ENCODE measurements at places on chromosomes 1 and 21.

GRCh38 chr1:172252958-172253357 is 167.5 kb upstream of the C1orf105 start:
- DNase-seq = no peak

GRCh38 chr1:19532519-19532918 is 47.2 kb upstream of the CAPZB start:
- DNase-seq = no peak

DNA sequence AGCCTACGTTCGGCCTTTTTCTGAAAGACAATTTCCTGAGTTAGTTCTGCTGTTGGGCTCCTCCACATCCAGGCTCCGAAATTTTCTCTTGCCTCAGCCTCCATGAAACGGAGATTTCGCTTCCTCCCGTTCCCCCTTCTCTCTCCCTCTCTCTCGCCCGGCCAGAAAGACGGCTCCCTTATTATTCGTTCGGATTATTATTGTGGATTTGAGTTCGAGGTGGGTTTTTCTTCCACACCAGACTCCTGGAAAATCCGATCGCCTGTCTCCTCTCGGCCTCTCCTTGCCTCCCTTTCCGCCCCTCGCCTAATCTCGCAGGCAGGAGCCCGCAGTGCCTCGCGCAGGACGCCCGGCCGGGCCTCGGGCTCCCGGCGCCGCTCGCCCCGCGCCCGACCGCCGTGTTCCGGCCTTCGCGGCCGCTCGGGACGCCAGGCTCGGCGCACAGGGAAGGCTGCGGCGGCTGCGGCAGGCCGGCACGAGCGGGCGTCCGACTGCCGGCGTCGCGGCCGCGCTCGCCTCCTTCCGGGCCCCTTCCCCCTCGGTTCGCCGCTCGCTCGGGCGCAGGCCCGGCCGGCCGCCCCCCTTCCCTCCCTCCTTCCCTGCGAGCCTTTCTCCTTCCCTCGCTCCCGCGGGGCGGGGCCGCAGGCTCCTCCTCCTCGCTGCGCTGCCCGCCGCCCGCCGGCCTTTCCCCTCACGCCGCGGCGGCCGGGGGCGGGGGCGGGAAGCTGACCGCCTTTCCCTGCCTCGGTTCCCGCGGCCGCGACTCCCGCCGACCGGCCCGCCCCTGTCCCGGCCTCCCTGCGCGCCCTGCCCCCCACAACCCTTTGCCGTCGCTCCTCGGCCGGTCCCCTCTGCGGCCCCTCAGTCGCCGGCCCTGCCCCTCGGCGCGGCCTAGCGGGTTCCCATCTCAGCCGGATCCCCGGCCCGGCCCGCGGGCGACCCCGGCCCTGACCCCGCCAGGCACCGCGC is at the start of gene ARHGEF11:
TSS of gene ARHGEF11 (minus strand) at position 493 of the 969 bp plus-strand sequence. CDS start 1,412 bp downstream, outside the sequence.
- peak; percentile 93 for DNase-seq

DNA sequence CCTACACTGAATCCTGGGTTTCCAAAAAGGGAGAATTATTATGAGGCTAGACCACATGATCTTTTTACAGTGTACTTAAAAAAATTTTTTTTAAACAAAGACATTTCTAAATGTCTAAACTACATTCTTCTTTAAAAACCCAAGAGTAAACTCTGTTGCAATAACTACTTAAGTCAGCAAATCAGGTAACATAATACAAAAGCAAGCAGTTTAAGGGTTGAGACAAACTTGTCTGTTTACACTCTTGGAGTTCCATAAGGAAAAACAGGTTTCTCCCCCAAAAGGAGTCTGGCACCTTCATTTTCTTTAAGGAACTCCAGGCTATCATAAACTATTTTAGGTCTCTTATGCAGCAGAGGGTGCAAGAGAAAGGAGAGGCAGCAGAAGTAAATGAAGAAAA is 12.5 kb upstream of the ANKRD45 start:
- no peak for DNase-seq

GRCh38 chr1:21620496-21620895 is 48.7 kb downstream of the RAP1GAP start:
- DNase-seq = no peak

DNA sequence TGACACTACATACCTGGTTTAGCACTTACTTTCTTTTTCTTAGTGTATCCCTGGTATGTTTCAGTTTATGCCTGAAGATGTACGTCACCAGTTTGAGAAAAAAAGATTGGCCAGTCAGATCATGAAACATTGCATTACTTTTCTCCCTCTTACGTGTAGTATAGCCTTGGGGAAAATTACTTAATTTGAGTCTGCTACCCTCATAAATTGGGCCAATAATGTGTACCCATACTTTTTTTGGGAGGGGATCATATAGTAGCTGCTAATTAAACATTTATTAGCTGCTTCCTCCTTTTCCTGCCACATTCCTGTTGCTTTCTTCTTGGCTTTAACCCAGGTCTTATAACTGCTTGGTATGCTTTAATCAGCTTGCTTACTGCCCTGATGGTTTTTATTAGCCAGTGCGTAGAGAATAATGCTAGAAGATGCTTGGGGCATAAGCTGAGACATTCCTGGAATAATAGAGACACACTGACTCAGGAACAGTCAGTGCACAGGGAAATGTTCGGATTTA is 32.1 kb downstream of the RABGAP1L start:
- DNase-seq = no peak

DNA sequence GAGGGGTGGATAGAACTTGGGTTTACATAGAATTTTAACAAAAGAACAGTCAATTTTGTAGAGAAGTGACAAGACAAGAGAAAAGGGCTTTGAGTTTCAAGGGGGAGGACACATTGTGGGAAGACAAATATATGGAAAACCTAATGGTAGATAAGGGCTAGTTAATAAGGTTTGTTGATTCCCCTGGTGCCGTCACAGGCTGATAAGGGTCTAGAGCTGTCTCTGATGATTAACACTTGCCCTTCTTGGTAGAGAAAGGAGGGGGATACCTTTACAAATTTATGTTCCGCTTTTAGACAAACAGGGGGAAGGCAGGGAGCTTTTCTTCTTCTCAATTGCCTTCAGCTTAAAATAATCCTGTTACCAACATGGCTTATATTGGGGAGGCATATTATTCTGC is 124.3 kb downstream of the ETS2 start:
- DNase-seq = no peak

- DNase-seq = no peak
Observed at GRCh38 chr21:42845296-42845965, 33.9 kb downstream of the WDR4 start.

GRCh38 chr1:230550428-230550827 is 91.9 kb upstream of the COG2 start:
- DNase-seq = no peak

DNA sequence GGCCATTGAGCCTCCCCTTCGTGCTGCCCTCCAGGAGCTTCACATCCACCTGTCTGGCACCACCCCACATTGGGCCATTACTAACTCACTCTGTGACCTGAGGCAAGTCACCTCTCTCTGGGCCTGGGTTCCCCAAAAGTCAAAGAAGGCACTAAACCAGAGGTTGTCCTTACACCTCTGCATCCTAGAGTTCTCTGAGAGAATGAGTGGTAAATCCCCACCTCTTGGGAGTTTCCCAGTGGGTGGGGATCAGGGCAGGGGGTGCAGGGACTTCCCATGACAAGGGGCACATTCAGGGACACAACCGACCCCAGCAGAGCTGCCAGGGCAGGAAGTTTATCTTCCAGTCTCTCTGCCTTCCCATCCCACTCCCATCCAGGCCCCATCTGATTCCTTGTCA is 99.7 kb downstream of the EPHB2 start:
- no peak for DNase-seq

- peak; percentile 65 for DNase-seq
Observed at GRCh38 chr1:155002464-155003226, at the start of gene ZBTB7B. Gene ZBTB7B (plus strand): TSS chr1:155002802. CDS start chr1:155014661, 11,859 bp downstream.

GRCh38 chr21:26539566-26539965 is 33.5 kb downstream of the CYYR1 start:
- DNase-seq = no peak

DNA sequence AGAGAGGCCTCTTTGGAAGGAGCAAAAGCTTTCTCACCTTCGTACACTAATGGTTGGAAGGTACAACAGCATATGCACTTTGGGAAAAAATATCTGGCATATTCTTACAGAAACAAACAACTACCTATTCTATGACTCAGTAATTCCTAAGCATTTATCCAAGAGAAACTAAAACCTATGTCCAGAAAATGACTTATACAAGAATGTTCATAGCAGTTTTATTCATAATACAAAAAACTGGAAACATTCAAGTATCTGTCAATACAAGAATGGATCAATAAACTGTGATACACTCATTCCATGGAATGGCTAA is 8.2 kb downstream of the NBPF1 start:
- no peak for DNase-seq

DNA sequence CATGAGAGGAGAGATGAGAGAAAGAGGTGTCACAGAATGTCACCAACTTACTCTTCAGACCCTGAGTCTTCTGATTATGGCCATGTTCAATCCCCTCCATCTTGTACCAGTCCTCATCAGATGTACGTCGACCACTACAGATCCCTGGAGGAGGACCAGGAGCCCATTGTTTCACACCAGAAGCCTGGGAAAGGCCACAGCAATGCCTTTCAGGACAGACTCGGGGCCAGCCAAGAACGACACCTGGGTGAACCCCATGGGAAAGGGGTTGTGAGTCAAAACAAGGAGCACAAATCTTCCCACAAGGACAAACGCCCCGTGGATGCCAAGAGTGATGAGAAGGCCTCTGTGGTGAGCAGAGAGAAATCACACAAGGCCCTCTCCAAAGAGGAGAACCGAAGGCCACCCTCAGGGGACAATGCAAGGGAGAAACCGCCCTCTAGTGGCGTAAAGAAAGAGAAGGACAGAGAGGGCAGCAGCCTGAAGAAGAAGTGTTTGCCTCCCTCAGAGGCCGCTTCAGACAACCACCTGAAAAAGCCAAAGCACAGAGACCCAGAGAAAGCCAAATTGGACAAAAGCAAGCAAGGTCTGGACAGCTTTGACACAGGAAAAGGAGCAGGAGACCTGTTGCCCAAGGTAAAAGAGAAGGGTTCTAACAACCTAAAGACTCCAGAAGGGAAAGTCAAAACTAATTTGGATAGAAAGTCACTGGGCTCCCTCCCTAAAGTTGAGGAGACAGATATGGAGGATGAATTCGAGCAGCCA is 8.0 kb downstream of the ELOA start:
- peak; percentile 53 for DNase-seq

DNA sequence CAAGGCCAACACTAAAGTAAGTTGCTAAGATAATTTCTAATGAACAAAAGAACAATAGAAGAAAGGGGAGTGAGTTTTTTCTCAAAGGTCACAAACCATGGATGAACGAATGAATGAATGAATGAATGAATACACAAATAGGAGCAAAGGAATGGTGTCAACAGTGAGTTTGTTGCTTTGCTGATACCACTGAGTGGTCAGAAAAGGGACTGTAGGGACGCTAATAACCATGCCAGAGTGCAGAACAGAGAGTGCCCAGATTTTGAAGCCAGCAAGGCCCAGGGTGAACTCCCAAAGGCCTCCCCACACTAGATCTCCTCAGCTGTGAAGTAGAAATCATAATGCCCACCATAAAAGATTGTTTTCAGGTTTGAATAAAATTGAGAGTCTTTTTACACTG is 15.9 kb downstream of the CD58 start:
- no peak for DNase-seq

GRCh38 chr1:234246638-234247116 is 126.6 kb upstream of the COA6 start:
- no peak for DNase-seq

DNA sequence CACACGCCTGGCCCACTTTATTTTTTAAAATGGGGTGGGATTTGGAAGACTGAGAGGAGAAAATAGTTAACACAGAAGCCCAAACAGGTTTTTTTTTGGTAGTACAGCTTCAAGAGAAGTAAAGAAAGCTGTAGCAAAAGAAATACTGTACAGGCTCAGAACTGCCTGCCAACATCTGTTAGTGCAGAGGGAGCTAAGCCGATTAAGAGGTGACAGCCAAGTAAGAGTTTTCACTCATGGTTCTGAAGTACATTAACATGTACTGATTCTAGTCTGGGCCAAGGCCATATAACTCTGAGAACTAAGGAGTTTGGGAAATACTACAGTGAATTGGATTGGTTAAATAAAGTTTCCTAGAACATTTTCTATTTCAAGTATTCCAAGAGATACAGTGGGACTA is 51.6 kb downstream of the EIF2B3 start:
- DNase-seq = no peak

- no peak for DNase-seq
Observed at GRCh38 chr1:243443557-243443956, 187.7 kb downstream of the SDCCAG8 start.

GRCh38 chr1:81703391-81703755 is 97.4 kb upstream of the ADGRL2 start:
- no peak for DNase-seq

GRCh38 chr1:155864393-155864792 is 5.0 kb downstream of the SYT11 start:
- no peak for DNase-seq

GRCh38 chr1:212260557-212261355 is 24.5 kb upstream of the PPP2R5A start:
- DNase-seq = no peak

GRCh38 chr1:81954534-81955020 is 153.8 kb downstream of the ADGRL2 start:
- DNase-seq = no peak

GRCh38 chr1:37001703-37002102 is 32.6 kb downstream of the GRIK3 start:
- no peak for DNase-seq

GRCh38 chr1:156696755-156697154 is 8.6 kb downstream of the CRABP2 start:
- DNase-seq = no peak

DNA sequence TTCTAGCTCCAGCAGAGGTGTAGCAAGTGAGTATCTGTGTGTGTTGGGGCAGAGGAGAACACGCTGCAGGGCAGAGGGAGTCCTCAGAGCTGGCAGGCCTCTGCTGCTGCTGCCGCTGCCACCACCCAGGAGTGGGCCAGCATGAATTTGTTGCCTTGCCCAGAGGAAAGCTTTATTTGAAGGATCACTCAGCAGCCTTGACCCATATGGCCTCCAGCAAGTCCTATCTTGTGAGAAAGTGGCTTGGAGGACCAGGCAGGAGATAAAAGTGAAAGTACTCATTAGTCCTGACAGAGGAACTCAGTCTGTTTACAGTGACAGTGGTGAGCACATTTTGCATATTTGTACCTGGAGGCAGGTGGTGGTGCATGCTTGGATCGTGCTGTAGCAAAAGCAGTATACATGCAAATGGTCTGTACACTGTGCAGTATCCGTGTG is 3.1 kb downstream of the TRAF5 start:
- no peak for DNase-seq

DNA sequence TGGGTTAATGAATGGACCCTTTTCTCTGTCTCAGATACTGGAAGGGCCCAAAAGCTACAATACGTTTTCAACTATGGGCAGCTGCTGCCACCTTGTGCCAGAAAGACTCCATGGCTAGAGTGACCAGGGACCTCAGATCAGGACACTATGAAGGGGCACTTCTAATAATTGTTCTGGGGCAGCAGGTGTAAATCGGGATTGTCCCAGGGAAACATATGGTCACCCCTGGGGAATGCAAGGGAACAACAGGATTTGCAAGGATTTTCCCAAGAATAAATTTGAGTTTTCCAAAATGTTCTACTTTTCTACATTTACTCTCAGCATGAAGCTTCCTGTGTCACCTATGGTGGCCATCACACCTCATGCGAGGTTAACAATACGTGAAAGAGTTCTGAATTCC is 12.0 kb upstream of the FCAMR start:
- peak; percentile 66 for DNase-seq
